ENCODE measurements at places on chromosomes 2 and 18.
A peak's percentile ranks its signal among the peaks of the same experiment; 100 is the strongest.

GRCh38 chr2:10045561-10046355 lies 2.4 kb downstream of the KLF11 start:
- DNase-seq = no peak

GRCh38 chr2:208793434-208793833 lies 386.8 kb downstream of the PTH2R start:
- no peak for DNase-seq

- no peak for DNase-seq
Measured at GRCh38 chr2:68099260-68099659, 36.5 kb upstream of the C1D start.

GRCh38 chr2:85468096-85468703 lies 49.7 kb downstream of the SH2D6 start:
- peak; percentile 8 for DNase-seq

DNA sequence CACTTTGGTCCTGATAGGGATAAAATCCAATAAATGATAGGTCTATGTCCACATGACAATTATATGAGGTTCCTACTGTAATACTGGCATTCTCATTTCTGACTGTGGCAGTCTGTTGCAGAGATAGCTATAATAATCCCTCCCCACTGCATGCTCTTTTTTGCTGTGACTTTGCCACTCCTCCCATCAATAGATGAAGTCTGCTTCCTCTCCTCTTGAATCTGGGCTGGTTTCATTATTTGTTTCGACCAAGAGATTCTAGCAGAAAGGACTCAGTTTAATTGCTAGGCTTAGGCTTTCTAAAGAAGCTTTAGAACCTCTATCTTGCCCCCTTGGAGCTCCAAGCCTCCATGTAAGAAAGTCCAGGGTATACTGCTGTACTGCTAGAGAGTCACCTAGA lies 23.3 kb upstream of the CREB1 start:
- no peak for DNase-seq

DNA sequence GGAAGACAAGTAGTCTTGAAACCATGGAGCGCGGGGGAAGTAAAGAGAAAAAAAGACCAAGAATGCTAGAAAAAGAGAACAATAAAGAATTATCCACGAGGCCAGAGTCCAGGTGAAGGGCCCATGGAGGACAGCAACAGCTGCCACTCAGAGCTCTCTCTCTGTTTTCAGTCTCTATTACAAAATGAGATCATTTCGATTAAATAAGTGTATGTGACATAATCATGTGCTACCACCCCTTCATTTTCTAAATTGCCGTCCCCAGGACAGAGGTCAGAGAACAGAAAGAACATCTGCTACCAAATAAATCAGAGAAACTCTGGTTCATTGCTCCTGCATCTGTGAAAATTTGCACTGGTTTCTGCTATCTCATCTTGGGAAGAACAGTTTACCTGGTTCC lies 838.7 kb downstream of the RNF144A start:
- no peak for DNase-seq

- DNase-seq = no peak
Measured at GRCh38 chr2:227464361-227464760, 7.6 kb upstream of the AGFG1 start.

DNA sequence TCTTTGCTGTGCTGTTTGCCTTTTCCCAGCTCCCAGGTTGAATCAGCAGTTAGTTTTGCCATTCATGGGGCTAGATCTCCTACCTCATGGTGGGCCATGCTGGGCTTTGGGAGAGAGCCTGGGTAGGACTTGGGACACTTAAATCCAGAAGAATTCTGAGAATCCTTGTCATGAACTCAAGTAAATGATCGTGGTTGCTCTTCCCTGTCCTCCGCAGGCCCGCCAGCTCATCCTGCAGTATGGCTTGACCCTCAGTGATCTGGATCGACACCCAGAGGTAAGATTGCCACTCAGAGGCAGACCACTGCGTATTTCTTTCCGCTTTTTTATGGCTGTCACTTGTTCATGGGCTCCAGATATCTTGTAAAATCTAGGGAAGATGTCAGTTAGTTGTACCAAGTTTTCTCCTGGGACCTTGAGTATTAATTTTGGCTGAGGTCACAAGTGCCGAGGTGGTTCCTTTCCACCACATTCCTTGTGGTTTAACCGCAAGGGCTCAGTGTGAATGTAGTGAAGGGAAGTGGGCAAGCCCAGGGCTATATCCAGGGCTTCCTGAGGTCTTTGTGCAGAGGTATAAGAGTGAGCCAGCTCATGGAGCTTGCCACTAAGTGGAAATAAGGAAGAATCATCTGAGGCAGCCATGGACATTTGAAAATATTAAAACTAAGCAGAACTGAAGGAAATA lies 37.7 kb downstream of the RPIA start:
- DNase-seq = no peak

DNA sequence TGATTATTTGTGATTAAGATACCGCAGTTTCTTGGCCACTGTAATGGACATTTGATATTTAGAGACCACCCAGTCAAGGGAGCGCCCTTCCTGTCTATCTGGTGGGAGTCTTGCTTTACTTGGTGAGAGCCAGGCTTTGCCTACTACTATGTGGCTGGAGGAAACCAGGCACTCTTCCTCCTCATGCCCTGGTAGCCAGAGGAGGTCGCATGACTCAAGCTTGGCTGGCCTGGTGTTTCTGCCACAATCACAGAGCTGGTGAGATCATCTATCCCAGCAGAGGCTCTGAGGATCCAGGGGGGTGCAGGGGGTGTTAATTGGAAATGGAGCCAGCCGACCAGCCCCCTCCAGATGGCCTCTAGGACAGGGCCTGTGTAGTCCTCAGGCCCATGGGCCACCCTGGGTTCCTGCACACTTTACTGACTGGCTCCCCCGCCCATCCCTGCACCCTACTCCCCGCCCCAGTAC lies 46.8 kb upstream of the BIN1 start:
- DNase-seq = peak; percentile 44

DNA sequence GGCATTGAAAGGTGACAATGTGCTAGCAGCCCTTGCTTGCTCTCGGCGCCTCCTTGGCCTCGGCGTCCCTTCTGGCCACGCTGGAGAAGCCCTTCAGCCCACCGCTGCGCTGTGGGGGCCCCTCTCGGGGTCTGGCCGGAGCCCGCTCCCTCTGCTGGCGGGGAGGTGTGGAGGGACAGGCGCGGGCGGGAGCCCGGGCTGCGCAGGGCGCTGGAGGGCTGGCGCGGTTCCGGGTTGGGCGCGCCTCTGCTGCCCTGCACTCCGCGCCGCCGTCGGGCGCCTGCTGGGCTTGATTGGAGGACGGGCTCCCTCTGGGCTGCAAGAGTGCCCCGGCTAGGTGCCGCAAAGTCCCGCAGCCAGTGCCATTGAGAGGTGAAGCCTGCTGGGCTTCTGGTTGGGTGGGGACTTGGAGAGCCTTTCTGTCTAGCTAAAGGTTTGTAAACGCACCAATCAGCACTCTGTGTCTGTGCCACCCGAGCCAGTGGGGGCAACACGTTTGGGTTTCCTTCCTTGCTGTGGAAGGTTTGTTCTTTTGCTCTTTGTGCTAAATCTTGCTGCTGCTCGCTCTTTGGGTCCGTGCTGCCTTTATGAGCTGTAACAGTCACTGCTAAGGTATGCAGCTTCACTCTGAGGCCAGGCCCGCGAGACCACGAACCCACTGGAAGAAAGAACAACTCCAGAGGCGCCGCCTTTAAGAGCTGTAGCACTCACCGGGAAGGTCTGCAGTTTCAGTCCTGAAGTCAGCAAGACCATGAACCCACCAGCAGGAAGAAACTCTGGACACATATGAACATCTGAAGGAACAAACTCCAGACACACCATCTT lies 14.8 kb upstream of the IMP4 start:
- no peak for DNase-seq

- peak; percentile 71 for DNase-seq
Measured at GRCh38 chr2:114550895-114551793, 108.7 kb downstream of the DPP10 start.

GRCh38 chr18:35345460-35345921 lies 1.3 kb upstream of the ZNF24 start:
- DNase-seq = no peak

DNA sequence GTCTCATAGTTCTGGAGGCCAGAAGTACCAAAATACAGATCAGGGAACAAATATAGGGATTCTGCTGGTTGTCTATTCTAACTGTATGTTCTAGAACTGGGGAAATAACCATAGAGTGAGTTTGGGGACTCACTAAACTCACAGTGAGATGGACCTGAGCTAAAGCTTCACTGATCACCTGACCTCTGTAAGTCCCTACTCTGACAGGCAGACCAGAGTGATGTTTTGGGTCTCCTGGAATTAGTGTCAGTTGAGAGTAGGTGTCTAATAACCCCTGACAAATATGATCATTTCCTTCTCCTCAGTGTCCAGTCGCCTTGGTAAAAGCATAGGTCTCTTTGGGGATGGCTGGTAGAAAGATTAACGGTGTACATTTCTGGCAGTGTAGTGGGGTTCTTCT lies 14.2 kb downstream of the PIKFYVE start:
- DNase-seq = no peak

- DNase-seq = no peak
Measured at GRCh38 chr2:37730037-37730818, 58.8 kb upstream of the CDC42EP3 start.

DNA sequence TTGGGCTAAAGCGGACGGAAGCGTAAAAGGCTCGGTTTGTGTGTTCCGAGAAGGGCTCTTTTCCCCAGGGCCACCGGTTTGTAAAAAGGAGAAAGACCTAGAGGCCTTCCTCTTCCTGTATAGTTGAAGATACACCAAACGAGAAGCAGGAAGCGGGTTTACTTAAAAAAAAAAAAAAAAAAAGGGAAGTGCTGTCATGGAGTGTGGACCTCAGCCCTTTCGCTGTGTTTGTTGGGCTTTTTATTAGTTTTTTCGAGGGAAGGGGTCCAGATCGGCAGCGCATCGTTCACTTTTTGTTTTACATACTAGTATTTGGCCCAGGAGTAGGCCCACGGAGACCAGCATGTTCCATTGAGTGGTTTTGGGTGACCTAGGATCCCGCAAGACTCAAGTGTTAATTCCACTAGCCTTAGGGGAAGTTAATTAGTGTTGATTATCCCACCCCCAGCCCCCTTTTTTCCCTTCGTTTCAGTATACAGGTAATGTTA lies 676 bp downstream of the ACTR2 start:
- peak; percentile 5 for DNase-seq

GRCh38 chr2:102975996-102976975 lies 214.5 kb downstream of the TMEM182 start:
- DNase-seq = peak; percentile 15

DNA sequence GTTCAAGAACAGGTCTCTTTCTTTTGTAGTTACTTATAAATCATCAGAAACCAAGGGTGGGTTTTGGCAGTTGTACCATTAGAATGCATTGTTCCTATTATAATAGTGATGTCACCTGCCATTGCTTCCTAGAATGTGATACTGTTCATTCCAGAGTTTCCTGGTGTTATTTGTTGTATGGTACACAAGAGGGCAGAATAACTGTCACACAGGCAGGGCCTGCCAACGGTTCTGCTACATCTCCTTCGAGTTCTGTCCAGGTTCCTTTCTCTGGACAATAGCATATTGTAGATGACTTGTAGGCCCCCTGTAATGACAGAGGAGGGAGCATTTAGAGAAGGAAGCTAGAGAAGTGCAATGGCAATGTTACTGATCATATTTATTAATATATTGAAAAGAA lies 98.3 kb downstream of the KLHL14 start:
- DNase-seq = peak; percentile 15

DNA sequence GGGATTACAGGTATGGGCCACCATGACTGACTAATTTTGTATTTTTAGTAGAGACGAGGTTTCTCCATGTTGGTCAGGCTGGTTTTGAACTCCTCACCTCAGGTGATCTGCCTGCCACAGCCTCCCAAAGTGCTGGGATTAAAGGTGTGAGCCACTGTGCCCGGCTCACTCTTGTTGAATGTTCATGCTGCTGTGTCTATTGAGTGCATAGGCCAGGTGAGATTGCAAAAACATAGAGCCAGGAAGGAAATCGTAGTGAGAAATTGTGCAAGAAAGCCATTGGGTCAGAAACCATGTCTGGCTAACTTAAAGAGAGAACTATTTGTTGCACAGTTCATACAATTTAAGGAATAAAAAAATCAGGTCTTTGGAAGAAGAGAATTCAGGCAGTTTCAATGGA lies 45.5 kb upstream of the FZD5 start:
- no peak for DNase-seq

GRCh38 chr2:64114063-64114911 lies 29.9 kb downstream of the PELI1 start:
- no peak for DNase-seq

DNA sequence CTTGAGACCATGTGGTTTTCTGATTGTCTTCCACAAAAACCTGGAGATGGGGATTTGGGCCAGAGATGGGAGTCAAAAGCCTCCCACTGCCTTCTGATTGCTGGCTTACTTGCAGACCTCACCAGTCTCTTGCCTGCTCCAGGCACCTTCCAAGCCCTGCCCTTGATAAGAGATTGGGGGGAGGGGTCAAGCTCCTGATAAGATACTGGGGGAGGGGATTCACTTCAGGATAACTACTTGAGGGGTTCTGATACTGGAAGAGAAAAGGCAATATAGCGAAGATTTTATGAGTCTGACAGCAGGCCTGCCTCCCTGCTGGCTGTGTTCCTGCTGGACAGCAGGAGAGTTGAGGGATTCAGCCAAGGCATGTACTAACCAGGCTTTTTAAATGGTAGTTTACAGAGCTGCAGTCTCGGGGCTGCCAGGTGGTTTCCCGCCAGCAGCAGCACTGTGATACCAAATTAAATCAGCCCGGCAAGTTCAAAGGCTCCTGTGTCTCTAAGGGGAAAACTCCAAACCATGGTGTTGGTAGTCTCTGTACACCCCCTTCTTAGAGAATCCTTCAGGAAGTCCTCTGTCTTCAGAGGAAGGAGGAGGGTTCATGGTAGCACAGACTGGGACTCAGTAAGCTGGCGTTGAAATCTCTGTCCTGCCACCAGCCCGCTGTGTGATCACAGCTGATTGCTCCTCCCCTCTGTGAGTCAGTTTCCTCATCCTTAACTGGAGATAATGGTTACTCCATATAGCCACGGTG lies 58.3 kb downstream of the FBXO36 start:
- peak; percentile 13 for DNase-seq

DNA sequence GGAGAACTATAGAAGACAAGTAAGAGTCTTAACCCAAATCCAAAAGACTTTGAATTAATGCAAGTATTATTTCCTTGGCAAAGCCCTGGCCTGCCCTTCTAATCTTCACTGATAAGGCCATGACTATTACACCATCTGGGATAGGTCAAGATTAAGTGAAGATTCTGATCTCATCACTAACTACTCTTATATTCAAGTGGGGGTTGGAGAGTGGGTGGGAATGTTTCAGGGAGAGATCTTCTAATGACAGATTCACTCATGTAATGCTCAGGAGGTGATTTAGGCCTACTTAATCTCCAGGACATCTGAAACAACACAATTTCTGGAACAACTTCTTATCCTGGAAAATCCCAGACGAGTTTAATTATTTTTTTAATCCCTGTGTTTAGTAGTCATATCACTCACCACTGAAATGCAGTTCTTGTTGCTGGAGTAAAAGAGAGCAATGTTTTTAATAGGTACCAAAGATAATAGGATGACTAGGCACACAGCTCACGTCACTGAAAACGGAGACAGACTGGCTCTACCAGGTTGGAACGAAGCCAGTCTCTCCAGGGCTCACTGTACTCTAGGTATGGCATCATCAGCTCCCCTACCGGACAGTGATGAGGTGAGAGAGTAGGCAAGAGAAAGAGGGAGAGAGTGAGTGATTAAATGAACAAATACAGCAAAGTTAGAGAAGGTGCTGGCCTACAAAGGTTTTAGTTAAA lies 133.1 kb downstream of the NCKAP5 start:
- peak; percentile 62 for DNase-seq
